ENCODE measurements at places on chromosomes 5 and 9.

DNA sequence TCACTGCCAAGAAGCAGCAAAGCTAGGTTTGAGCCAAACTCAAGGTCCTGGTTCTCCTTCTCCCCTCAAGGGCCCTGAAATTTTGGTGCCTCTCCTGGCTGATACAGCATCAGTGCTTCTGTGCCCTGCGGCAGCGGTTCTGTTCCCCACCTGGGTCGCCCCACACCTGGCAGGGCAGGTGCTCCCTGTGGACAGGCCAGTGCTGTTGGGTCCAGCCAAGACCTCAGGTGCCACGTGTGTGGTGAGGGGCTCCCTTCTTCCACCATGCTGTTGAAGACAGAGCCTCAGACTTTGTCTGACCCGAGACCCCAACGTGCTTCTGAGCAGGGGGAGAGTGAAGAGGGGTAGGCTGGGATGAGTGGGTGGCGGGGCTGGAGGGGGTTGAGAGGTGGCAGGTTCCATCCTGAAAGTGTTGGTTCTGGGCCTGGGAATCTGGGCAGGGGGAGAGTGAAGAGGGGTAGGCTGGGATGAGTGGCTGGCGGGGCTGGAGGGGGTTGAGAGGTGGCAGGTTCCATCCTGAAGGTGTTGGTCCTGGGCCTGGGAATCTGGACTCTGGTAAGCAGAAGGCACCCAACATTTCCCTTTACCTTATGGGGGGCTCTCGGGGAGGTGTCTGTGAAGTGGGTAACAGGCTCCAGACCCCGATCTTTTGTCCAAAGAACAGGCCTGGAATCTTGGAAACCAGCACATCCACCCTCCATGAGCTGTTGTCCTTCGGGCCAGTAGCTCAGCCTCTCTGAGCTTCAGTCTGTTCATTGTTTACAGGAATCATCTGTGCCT, 2.3 kb downstream of the PLEKHG4B start:
- DNase-seq: no peak

DNA sequence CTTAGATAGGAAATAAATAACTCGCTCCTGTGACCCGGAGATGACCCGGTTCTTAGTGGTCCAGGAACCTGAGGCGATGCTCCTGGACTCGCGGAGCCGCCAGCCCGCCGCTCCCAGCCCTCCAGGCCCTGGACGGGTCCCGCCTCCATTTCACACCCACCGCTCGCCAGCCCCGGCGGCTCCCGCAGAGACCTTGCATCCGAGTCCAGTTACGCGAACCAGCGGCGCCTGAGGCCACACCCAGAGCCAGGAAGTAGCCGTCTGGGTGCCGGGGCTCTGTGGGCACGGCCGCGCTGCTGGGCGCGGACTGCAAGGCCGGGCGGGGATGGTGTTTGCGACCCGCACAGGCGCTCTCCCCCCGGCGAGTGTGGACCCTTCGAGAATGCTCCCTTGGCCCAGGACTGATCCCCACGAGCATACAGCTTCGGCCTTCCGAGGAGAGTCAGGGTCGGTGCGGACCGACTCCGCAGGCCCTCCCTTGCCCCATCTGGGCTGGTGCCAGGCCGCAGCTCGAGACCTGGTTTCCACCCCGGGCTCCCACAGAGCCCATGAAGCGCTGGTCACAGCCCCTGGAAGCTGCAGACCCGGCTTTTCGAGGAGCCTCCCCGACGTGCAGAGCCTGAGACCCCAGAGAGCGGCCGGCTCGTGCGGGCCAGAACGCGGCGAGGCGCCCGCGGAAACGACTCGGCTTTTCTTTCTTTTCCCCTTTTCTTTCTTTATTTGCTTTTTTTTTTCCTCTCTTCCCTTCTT, 5.2 kb upstream of the BARX1 start:
- no peak for DNase-seq

DNA sequence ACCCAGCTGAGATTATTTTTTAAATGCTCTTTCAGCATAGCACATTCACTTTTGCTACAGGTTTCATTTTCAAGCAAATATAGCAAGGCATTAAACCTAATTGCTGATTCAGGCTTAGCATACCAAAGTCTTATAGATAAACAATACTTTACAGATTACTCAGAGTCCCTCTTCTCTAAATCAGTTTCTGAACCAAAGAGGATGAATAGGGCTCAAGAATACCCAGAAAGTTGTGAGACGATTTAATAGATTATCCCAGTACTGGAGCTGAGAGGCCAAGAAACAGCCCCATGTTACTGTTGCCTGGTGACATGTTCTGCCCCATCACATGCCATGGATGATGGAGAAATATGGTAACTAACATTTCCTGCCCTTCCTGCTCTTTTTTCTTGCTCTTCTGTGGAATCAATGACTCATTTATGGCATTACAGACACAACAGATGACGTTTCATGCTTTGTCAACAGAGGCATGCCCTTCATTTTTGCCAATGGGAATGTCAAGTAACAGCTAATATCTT, 18.1 kb upstream of the SSBP2 start:
- DNase-seq: no peak

DNA sequence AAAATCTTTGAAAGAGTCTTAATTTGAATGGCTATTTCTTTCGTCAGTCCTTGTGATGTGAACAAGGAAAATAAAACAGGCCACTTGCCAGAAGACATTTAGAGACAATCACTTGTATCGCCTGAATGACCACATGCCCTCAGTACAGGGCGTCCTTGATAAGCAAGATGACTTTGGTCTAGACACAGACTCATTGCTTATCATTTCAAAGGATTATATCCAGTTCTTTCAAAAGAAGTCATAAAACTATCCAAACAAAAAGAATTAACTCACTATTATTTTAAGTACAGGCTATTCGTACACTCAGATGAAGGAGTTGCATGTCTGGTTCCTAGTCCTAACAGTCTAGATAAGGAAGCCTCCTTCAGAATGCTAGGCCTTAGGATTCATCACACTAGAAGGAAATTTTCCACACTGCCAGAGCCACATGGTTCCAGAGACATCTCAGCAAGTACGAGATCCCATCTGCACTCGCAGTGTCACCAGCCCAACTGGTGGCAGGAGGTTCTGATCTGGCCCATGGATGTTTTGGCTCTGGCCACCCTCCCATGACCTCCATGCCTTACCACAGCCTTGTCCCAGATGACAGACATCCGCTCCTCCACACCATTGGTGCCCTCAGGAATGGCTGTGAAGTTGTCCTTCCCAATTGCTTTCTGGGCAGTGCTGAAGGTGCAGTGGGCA, 109.6 kb downstream of the DPYSL3 start:
- no peak for DNase-seq

GRCh38 chr5:2017540-2018389, 135.0 kb upstream of the IRX4 start:
- no peak for DNase-seq

DNA sequence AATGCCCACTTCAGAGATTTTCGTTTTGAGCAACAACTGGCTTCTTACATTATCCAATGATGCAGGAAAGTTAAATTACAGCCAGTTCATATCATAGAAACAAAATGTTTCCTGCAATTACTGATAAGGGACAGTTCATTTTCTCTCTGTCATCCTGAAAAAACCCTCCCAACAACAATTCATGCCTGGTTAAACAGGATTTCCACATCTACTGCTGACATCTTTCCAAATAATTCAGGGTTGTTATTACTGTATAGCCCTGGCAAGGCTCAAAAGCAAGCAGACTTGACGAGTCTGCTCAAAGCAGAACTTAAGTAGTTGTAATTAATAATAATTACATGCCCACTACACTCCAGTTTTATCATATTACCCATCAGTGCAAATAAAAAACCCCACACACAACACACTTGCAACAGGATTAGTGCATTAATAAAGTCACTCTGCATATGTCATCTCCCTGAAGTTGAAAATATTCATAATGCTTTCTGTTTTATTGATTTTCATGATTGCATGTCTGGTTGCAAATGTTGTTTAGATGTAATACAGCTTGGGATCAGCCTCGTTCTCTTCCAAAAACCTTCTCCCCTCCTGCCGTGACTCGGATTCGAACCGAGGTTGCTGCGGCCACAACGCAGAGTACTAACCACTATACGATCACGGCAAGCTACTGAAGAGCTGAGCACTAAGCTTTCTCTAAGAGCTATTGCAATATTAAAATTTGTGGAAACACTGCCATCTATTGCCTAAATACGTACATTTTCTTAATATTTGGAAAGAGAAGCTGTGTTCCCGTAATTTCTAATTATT, 119.6 kb upstream of the NFIB start:
- no peak for DNase-seq

DNA sequence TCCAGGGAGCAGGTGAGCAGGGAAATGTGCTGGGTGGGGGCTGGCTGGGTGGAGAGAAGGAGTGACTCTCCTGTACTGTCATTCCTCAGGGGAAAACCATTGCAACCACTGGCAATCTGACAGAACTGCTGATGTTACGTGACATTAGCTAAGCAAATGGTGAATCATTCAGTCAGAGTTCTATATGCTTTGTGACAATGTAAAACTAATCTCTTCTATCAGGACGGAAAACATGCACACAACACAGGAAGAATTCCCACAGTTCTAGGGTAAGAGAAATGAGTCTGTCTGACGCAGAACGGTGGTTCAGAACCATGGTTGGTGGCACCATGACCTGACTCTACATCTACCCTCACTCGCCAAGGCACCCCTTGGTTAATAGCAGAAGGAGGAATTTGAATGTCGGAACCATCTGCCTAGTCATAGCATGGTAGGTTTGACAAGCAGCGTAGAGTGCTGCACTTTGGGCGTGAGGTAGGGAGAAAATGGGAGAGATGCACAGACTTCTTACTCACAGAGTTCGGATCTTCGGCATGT, 243.6 kb upstream of the PANK3 start:
- no peak for DNase-seq

DNA sequence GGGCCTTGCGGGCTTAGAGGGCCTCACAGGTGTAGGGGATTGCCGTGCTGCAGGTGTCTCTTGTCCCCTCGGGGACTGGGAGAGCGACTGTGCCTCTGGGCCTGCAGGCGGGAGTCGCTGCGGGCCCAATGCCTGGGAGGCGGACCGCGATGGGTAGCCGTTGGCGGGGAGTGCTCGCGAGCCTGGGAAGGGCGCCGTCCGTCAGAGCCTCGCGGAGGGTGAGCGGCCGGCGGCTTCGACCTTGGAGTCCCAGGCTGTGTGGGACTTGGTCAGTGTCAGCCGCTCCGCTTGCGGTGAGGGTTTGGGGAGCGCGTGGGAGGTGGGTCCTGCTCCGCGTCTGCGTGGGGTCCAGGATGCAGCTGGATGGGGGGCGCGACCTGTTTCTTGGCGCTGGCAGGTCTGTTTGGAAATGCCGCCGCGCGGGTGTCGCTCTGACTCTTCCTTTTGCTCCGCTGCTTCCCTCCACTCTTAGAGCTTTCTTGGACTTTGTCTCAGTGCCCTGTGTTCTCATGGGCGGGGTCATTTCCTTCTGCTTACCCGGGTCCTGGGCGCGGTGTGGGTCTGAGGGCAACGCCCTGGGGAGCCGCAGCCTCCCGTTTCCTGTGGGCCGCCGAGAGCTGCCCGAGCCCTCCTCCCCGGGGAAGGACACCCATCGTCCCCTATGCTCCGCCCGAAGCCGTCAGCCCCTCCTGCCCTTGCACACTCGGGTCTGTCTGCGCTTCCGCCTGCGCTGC, 88.9 kb upstream of the CACNA1B start:
- no peak for DNase-seq

GRCh38 chr5:10759111-10759510, 1.9 kb downstream of the DAP start:
- no peak for DNase-seq

- DNase-seq: no peak
Measured at GRCh38 chr5:84695330-84695729, 310.6 kb upstream of the EDIL3 start.

- DNase-seq: no peak
Measured at GRCh38 chr9:100070104-100071041, 28.4 kb downstream of the ERP44 start.

GRCh38 chr5:84197538-84197937, 187.1 kb downstream of the EDIL3 start:
- no peak for DNase-seq

- DNase-seq: no peak
Measured at GRCh38 chr5:97657239-97657638, 474.2 kb upstream of the RIOK2 start.

DNA sequence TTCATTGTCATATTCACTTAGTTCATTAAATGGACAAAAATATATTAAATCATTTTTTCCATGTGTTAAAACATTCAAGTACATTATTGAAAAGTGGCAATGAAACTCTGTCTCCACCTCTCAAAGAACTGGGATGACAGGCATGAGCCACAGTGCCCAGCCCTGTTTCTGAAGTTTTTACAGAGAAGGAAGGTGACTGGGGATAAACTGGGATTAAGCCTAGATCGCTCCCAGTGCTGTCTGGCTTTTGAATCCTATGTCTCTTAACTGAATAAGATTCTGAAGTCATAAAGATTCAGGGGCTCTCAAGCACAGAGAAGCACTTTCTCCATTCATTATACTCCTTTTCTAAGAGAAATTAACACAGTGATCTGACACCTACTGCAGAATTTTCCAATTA, 88.3 kb downstream of the SLC38A9 start:
- no peak for DNase-seq

DNA sequence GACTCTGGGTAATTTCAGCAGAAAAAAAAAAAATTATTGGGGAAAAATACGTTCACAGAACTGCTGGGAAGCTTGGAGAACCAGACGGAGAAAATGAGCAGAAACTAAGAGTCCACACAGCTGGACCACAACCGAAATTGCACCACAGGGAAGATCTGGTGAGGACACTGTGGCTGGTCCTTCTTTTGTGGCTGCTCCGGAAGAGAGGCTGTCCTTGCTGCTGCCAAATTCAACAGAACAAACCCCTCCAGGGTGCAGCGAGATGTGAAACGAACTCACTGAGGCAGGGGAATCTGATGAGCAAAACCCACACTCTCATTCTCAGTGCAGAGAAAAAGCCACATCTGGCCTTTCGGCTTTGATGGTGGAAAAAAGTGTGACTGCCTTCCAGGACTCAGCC, 200.0 kb downstream of the ACTL7B start:
- DNase-seq: no peak

DNA sequence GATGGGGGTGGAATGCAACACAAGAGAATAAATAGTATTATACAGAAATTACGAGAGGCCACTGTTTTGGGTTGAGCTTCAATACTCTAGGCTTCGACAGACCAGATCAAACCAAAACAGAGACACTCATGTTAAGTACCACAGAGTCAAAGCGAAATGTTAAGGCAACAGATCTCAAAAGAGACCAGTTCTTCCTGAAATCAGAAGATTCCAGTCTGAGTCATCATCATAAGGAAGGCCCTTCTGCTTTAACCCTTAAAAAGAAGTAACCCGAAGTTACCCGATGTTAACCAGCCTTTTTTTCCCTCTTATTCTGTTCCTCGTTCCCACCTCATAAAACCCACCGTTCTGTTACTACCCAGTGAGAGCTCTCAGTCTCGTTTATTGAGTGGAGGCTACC, 75.9 kb downstream of the SFXN1 start:
- no peak for DNase-seq

GRCh38 chr9:136856541-136857141, 4.5 kb downstream of the MAMDC4 start:
- DNase-seq: no peak

- DNase-seq: no peak
Measured at GRCh38 chr9:128424268-128424780, 3.7 kb downstream of the CERCAM start.

GRCh38 chr9:9950813-9951212, 662.0 kb downstream of the PTPRD start:
- DNase-seq: no peak

GRCh38 chr5:52771343-52772039, 16.2 kb upstream of the ITGA1 start:
- DNase-seq: no peak

Data from stimulated activated CD4-positive, alpha-beta T cell treated with anti-CD3 and anti-CD28 coated beads, TNF-alpha, amount 100 ng/mL, for 4 hours (primary cell).